ENCODE measurements at places on chromosomes 7 and 10.

DNA sequence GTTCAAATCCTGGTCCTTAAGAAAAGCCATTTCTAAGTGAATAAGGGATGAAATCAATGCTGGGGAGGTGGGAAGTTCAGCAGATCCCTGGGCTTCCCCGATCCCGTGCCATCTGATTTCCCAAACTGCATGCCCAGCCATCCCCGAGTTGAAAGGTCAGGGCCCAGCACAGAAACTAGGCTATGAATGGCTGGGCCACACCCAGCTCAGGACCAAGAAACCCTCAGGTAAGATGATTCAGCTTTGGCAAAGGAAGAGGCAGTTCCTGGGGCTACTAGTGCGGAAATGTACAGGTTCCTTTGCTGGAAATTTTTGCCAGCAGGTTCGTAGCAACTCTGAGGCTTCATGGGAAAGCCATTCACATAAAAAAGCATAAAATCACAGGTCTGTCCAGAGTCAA is 182.7 kb downstream of the FAM107B start:
- DNase-seq, result no peak

DNA sequence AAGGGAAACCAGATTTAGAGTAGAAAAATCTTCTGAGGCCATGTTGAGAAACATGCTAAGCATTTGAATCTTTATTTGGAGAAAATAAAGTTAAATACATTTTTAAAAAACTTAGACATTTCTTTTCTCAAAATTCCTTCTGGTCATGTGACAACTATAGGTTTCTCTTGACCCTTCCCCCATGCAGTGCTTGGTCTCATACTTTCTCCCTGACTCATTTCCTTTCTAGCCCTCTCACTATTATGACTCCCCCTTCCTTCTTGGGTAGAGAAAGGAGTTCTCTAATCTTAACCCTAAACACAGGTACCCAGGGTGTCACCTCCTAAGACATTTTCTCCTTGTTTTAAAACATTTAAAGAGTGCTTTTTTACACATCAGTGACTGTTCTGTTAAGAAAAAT is 179.5 kb upstream of the TMEM106B start:
- DNase-seq, result no peak

- DNase-seq, result no peak
Observed at GRCh38 chr10:75018686-75019307, 92.7 kb upstream of the SAMD8 start.

GRCh38 chr7:138838166-138838565 is 40.2 kb upstream of the ATP6V0A4 start:
- no peak for DNase-seq

DNA sequence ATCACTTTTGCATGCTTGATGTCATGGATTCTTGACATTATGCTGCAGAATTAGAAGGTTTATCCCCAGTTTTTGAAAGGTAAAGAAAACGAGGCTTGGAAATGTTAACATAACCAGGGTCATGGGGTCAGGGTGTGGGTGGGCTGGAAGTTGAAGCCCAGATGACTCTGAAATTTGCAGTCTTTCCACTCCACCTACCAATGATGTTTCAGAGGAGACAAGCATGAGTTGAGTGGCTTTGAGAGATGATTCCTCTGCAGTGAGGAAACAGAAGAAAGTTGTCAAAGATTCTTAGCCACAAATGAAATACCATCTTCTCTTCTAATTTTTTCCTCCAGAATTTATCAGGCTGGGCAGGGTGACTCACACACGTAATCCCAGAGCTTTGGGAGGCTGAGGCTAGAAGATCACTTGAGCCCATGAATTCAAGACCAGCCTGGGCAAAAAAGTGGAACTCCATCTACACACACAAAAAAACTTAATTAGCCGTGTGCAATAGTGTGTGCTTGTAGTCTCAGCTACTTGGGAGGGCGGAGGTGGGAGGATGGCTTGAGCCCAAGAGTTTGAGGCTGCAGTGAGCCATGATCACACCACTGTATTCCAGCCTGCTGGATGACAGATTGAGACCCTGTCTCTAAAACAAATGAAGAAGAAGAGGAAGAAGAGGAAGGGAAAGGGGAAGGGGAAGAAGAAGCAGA is 239.1 kb upstream of the AUTS2 start:
- no peak for DNase-seq

DNA sequence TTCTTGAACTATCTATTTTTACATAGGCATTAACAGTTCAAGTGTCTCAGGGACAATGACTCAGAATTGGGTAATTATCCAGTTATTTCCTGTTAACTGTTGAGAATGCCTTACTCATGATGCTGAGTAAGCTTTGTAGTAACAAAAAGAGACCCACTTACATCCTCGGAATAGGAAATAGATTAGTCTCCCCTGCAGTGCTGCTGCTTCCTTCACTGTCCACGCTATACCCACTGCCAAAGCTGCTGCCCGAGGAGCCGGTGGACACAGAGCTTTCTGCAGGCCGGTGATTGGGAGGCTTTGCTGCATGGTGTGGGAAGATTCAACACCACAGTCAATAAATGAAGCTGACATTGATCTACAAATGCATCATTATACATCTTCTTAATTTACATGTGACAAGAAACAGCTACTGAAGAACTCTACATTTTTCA is 357.1 kb downstream of the PCLO start:
- DNase-seq, result no peak

DNA sequence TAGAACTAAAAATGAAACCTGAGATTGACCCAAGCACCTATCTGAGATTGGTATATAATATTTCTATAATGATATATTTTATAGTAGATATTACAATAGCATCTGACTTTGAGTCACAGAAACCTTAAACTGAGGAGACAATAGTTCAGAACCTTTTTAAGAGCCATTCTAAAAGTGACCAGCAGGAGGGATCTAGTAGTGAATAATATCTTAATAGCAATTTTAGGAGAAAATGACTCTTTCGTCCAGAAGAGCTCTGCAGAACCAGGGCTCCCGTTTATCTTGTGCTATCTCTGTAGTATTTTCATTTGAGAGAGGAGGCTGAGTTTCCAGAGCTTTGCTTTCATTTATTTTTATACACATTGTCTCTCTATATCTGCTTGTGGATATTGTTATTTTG is 68.1 kb downstream of the PODXL start:
- no peak for DNase-seq

GRCh38 chr7:95621404-95621803 is 25.1 kb upstream of the PDK4 start:
- no peak for DNase-seq

GRCh38 chr7:139159900-139160675 is 50.6 kb upstream of the ZC3HAV1 start:
- DNase-seq, result no peak
